NCI-H1105 treated with DMSO at 0.1 percent for 48 hours (cell line): ENCODE measurements at places on chromosomes 5 and 9.

- DNase-seq, result no peak
These were observed 22.3 kb downstream of the NDUFS6 start for GRCh38 chr5:1823381-1824034.

DNA sequence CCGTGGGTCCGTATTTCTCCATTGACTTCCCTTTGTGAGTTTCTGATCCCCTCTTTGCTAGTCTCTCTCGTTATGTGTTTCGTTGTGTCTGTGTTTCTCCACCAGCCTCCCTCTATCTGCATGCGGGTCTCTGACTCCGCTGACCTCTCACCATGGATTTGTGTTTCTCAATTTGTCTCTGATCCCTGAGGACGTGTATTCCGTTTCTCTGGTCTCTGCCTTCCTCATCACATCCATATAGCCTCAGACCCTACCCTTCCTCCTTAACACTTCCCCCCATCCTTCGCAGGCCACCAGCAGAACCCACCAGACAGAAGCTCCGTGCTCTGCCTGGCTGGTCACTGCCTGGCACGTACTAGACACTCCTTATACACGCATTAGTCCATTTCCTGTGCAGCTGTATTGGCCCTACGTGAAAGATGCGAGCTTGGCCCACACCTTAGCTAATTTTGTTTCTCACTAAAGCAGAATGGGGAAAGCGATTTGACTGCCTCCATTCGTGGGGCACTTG is 631 bp downstream of the B4GALT7 start:
- DNase-seq, result no peak

DNA sequence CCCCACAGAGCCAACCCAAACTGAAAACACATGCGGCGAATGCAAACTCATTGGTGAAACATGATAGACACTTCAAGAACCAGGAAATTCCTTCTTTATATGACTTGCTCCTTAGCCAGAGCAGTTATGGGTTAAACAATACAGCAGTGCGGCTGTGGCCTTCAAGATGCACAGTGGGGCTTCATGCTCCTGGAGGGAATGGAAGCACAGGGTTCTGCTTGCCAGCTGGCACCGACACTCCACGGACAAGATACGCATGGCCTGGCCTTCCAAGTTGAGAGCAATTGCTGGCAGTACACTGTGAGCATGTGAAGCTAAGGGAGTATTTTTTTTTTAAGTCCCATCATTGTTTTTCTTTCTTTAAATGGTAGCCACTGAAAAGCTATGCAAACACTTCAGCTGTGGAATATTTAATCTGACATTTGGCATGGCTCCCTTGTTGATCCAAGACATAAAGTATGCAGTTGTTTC is 451.6 kb upstream of the CD180 start:
- DNase-seq, result peak; percentile 62

- DNase-seq, result no peak
These were observed 10.3 kb downstream of the TRIM32 start for GRCh38 chr9:116697362-116697761.

DNA sequence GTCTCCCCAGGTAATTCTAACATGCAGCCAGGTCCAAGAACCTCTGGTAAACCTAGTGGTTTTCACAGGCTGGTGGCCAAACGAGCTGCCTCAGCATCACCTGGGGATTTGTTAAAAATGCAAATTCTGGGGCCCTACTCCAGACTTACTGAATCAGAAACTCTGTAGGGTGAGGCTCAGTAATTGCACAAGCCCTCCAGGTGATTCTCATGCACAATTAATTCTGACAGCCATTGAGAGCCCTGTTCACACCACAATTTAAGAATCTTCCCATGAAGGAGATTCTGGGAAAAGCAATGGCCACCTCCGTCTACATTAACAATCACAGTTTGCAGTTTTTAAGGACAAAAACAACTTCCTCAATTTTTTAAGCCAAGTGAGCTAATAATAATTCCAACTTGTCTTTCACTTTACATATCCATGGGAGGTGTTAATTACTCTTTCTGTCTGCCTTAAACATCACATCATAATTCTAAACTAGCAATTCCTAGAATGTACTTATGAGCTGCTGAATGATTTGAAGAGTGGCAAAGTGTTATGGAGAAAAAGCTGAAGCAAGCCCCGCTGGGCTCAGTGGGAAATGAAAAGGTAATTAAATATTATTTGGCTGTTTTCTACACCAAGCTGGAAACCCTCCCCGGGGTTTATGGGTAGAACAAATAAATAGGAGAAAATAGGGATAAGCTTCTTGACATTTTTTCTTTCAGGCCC is 70.0 kb downstream of the GLDC start:
- no peak for DNase-seq

- no peak for DNase-seq
These were observed 71.6 kb downstream of the CFAP90 start for GRCh38 chr5:7779019-7780005.

GRCh38 chr5:81349161-81349560 is 44.8 kb downstream of the ACOT12 start:
- DNase-seq, result no peak

GRCh38 chr9:92291577-92291976 is 1.9 kb downstream of the IARS1 start:
- DNase-seq, result no peak
